ENCODE measurements at places on chromosomes 3 and 15.

DNA sequence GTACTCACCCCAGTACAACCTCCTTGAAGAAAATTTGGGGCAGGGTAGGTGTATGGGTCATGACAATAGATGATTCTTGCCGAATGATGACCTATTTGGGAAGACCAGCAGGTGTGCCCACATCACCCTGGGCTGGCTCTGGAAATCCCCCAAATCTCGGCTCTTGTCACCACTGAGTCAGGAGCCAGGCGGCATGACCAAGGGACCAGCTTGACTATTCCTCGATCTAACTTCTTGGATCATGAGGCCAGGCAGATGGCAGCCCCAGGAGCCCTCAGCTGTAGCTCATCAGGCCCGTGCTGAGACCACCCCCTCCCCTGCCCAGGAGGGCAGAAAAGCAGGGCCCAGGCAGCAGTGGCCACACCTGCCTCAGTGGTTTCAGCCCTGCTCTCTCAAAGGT lies 9.2 kb upstream of the MUC4 start:
- no peak for DNase-seq

DNA sequence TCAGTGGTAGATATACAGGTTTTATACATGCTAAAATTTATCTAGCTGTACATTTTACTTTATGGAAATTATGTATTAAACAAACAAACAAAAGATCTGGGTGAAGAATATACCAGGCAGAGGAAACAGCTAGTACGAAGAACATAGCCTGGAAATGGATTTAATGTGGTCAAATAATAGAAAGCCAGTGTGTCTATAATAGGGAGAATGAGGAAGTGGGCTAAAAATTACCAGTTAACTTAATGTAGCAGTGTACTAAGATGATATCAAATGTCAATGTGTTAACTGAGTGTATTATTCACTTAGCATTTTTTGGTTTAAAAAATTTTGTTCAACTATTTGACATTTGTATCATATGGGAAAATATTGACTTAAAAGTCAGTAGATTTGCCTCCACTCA lies 22.8 kb upstream of the SLC15A2 start:
- DNase-seq = no peak

GRCh38 chr3:168273917-168274316 lies 178.2 kb upstream of the GOLIM4 start:
- no peak for DNase-seq

DNA sequence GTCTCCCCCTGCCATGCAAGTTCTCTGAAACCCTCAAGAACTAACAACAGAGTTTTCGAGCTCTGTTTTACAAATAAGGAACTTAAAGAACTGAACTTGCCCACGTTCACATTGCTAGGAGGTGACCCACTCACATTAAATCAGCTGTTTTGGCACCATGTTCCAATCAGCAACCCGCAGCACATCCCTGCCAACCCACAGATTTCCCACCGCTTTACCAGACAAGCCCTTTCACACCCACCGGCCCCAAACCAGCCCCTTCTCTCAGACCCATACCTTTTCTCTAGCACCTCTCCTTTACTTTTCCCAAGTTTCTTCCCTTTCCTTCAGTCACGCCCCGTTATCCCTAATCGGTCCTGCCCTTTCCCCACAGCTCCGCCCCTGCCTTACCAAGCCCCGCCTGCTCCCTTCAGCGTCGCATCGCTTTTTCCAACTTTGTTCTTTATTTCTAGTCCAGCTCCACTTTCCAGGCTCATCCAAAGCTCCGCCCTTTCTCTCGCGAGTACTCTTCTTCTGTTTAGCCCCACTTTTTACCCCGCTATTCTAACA lies 804 bp upstream of the BRPF1 start:
- no peak for DNase-seq

GRCh38 chr15:62482785-62483429 lies 317.8 kb upstream of the C2CD4B start:
- peak; percentile 49 for DNase-seq

GRCh38 chr3:52216585-52217408 lies 8.6 kb downstream of the TLR9 start:
- peak; percentile 59 for DNase-seq

GRCh38 chr15:85407421-85408269 lies 27.2 kb downstream of the AKAP13 start:
- peak; percentile 73 for DNase-seq

DNA sequence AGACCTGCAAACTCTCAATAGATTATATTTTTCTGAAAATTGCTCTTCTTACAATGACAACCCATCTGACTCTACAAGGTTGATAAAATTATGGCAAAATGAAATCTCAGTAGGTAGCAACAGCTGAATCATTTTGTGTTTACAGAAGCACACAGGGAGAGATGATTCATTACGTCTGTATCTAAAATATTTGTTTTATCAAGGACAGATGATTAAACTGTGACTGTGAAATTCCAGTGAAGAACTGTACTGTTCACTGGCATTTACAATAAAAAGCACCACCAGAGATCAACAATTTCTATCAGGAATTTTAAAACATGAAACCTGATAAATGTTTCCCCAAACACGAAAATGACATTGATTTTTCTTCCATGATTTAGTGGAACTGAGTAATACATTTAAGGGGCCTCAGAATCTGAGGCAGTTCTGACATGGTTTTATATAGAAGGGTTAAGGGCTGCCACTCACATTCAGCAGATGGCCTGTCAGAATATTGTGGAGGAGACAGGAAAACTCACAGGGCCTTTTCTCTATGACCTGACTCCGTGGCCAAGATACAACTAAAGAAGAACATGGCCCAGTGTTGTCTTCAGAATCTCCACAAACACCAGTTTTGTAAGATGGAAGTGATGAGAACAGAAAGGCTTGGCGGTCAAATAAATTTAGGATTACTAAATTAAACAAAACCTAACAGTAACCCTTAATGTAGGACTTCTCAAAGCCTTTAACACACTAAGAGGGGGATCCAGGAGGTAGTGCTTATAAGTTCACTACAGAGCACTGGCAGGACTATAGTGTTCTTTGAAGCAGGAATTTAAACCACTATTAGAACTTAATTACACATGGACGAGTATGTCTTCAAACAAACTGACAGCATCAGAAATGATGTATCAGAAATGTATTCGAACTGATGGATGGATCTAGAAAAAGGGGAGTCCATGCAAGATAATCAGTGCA lies 25.9 kb downstream of the RAD18 start:
- DNase-seq = peak; percentile 66

DNA sequence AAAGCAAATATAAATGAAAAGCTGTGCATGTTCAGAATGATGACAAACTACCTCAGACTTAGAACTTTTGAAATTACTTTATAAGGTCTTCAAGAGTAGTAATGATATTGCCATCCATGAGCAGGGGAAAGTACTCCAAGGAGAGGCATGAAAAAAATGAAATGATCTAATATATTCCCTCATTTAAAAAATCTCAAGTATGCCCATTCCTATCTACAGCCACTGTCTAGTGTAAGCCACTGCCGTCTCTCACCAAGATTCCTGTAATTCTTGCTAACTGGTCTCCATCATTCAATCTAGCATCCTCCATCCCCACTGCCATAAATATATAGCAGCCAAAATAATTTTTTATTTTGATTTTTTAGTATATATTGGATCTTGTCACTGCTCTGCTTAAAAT lies 258.8 kb downstream of the PLOD2 start:
- DNase-seq = peak; percentile 52

GRCh38 chr3:50442945-50443579 lies 60.4 kb downstream of the CACNA2D2 start:
- no peak for DNase-seq

DNA sequence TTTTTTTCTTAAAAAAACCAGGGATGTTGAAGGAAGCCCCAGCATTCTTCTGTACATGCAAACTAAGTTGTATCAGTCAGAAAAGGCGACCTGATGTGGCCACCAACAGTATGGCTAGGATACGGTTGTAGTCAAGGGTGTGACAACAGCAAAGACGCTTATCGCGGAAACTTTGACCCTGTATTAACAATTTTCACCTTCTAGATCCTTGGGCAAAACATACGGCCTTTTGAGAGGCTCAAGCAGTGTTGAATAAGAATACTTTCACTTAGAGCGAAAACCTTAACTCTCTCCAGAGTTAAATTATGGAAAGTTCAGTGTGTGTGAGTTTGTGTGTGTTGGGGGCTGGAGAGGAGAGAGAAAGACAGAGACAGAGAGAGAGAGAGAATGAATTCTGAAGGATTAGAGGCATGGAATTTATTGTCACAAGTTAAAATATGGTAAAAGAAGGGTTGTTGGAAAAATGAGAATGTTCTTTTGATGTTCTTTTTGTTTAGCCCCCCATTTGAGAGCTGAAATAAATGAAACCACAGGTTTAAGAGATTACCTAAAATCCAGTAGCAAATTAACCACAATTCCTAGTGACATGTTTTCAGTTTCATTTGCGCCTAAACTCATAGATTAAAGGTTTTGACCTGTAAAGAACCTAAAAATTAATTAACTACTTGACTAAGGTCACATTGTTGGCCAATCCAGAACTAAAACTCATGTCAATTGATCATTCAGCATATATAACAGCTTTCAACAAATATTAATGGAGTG lies 9.2 kb downstream of the ALCAM start:
- DNase-seq = no peak

DNA sequence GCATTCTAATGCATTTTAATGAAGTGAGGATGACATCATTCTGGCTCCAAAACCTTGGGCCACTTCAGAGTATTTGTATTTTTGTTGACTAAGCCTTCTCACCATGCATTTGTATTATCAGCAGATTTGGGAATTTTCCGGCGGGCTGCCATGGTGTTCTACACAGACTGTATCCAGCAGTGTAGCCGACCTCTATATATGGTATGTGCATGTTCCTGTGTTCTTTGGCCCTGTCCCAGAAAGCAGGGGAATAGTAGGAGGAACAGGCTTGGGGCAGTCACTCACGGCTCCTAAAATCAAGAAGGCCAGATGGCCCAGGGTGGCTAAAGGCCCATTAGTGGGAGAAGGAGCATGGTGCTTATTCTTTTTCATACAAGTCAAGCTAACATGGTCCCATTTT lies 80.5 kb downstream of the USF3 start:
- DNase-seq = no peak

DNA sequence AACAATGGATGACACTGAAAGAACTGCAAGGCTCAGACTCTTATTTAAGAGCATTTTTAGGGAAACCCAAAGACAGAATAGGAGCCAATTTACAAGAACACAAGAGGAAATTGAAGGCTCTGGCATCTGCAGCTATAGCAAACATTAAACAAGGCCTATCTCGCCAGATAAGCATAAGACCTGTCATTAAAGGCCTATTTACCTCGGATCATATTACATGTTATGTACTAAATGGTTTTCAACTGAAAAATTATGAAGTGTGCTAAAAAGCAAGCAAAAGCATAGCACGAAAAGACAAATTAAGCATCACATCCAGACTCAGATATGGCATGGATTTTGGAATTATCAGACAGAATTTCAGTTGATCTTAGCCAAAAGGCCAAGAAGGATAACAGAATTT lies 617.1 kb downstream of the SQOR start:
- no peak for DNase-seq

DNA sequence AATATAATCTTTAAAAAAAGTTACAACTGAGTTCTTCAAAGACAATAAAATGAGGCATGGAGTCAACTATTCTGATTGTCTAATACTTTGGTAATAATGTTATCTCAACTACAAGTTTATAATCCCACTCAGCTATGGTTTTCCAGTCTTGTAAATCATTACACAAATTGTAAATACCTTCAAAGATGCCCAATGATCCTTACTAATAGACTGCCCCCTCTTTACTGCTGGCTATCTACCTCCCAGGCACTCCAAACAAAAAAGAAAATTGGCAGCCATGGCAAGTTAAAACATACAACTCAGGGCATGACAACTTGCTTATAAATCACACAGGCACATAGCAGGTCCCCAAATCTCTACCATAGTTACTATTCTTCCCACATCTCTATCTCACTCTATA lies 58.5 kb downstream of the ZNF280D start:
- DNase-seq = no peak

DNA sequence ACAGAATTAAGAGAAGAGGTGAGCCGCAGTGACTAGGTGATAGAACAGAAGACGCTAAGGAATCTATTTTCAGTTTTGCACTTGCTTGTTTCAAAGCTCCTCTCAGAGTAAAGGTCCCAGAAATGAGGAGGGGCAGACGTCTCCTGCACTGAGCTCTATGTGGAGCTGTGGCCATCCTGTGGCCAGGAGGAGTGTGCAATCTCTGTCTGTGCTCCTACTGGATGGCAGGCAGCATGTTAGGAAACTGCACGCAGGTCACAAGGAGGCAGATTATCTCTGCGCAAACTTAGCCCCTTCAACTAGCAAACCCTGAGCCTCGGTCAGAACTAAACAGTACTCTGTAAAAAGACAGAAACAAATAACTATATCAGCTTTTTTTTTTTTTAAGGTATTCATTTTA lies 31.1 kb upstream of the PPIB start:
- DNase-seq = no peak

DNA sequence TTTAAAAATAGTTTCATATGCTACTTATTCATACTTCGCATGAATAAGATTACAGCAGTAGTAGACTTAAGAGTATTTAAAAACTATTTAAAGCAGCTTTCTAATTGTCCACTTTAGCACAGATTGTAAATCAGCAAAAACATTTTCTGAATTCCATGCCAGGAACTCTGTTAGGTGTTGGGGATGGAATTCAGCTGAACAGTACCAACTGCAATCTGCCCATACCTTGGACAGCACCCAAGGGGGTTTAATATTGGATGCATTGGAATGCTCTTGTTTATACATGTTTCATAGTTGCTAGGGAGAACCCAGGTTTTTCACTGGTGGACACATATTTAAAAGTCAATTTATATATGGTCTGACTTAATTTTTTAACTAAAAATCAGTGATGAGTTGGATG lies 74.8 kb downstream of the PPM1L start:
- DNase-seq = no peak

GRCh38 chr3:58441514-58442450 lies 8.2 kb upstream of the PDHB start:
- DNase-seq = no peak

DNA sequence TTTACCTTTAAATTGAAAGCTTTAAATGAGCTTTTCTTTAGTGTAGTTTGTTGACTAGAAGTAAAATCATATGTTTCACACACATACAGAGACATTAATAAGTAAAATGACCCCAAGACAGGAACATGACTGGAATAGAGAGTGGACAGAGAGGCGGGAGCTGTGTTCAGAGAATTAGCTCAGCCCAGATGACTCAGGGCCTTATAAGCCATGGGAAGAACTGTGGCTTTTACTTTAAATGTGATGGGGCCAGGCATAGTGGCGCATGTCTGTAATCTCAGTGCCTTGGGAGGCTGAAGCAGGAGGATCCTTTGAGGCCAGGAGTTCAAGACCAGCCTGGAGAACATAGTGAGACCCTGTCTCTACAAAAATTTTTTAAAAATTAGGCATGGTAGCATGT lies 26.7 kb downstream of the SACM1L start:
- DNase-seq = no peak
